Stimulated activated CD8-positive, alpha-beta memory T cell treated with anti-CD3 and anti-CD28 coated beads, Interleukin-4, amount 100 ng/mL, for 1 hour (primary cell): ENCODE measurements at places on chromosomes 4 and X.
A peak's percentile ranks its signal among the peaks of the same experiment; 100 is the strongest.

GRCh38 chr4:36601864-36602495 is 320.6 kb downstream of the DTHD1 start:
- no peak for DNase-seq

DNA sequence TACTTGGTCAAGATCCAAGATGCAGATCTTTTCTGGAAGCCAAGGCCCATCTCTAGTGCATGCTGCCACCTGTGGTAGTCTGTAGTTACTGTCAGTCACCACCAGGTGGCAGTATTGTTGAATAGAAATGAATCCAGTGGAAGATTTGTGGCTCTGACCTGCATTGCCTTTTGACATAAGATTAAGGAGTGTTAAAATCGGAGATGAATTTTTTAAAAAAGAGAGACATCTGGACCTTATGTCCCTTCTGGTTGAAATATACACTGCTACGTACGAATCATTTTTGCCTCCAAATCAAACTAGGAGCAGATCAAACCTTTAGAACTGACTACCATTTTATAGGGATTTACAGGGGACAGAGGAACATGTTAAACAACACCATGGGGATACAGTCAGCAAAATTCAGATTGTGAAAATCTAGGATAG is 46.9 kb upstream of the RHOH start:
- peak; percentile 45 for DNase-seq

GRCh38 chr4:15910155-15910940 is 28.2 kb downstream of the FGFBP1 start:
- DNase-seq: no peak

DNA sequence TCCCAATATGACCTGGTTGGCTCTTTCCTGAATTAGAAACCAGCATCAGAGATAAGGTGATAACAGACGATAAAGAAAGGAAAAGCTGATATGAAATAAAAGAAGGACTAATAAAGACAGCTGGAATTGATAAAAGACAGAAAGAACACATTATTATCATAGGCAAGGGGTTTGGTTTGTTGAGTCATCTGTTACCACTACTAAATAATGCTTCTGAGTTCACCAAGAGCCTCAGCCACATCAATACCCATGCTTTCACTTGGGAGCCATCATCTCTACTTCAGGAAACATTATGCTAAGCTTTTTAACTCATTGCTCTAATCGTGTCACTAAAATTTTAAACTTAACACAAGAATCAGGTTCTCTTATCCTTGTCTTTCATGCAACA is 27.6 kb downstream of the ANXA5 start:
- DNase-seq: no peak

DNA sequence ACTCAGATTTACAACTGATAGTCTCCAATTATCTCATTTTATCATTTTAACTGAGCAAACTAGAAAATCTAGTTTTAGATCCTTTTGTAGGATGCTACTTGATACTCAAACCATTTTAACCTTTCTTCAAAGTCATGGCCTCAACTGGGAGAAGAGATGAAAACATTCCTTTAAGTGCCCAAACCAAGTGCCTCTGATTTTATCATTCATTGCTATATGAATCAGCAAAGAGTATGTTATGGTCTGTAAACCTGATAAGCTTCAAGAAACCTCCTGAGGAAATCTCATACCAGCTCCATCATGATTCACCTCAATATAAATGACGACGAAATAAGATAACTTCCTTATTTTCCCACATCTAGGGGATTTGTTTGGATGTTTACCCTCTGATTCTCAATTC is 119.9 kb downstream of the FAM13A start:
- no peak for DNase-seq

DNA sequence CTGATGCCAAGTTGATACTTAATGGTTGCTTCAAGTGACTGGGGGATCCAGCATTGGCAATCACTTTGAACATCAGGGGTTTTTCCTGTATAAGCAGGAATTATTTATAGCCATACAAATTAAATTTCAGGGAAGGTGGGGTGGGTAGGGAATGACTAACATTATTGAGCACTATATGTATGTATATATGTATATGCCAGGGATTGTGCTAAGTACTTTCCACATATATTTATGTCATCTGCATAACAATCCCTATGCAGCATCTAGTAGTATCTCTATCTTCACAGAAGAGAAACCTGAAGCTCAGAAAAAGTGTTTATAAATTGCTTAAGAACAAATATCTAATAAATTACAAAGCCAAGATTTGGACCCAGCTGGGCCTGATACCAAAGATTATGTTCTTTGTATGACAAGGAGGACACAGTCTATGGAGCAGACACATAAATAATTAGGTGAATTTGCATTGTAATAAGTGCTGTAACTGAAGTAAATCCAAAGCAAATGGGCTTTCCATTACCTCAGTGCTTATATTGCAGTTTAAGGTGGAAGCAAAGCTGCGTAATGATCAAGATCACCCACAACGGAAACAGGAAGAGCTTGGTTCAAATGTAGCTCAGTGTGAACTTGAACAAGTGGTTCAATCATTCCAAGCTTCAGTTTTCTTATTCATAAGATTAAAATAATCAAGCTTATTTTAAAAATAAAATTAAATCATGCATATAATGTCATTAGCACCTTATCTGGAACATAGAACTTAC is 18.9 kb upstream of the RASGEF1B start:
- no peak for DNase-seq

DNA sequence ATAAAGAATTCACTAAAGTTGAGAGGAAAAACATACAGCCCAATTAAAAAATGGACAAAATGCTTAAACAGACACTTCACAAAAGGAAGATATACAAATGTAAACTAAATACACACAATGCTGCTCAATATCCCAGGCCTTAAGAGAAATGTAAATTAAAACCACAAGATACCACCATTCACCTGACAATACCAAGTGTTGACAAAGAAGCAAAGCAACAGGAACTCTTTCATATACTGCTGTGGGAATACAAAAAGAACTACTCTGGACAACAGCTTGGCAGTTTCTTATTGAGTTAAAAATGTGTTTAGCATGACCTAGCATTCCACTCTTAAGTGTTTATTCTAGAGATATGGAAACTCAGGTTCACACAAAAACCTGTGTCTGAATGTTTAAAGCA is 71.3 kb downstream of the ABCB7 start:
- no peak for DNase-seq

GRCh38 chr4:122293374-122294365 is 85.1 kb upstream of the ADAD1 start:
- DNase-seq: no peak

DNA sequence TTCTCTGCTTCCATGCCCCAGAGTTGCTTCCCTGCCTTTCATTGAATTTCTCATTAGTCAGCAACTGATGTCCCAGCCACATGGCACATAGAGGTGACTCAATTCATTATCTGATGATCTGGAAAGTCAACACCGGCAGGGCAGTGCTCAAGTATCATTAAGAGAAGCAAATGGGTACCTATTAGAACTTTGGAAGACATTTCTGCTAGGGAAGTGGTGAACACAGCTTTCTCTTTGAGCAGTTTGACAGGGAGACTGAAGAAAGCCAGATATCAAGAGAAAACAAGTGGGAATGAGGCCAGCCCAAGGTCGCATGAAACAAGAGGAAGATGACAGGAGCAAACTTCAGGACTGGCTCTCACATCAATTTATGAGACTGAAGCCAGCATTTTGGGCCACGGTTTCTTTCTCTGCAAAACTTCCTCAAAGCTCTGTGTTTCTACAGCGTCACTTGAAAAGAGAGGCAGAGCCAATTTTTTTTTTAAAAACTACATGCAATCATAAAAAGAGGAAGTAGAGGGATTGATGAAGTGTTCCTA is 108.3 kb upstream of the RPS6KA3 start:
- no peak for DNase-seq
